AG04450 (cell line): ENCODE measurements at places on chromosomes 11 and 22.

GRCh38 chr11:82924522-82925224 is 23.1 kb downstream of the DDIAS start:
- DNase-seq = no peak

GRCh38 chr11:8314916-8315315 is 51.2 kb upstream of the LMO1 start:
- DNase-seq = no peak

GRCh38 chr11:123261345-123262106 is 66.5 kb upstream of the CLMP start:
- DNase-seq = no peak

GRCh38 chr22:22060200-22061084 is 77.9 kb upstream of the TOP3B start:
- no peak for DNase-seq

DNA sequence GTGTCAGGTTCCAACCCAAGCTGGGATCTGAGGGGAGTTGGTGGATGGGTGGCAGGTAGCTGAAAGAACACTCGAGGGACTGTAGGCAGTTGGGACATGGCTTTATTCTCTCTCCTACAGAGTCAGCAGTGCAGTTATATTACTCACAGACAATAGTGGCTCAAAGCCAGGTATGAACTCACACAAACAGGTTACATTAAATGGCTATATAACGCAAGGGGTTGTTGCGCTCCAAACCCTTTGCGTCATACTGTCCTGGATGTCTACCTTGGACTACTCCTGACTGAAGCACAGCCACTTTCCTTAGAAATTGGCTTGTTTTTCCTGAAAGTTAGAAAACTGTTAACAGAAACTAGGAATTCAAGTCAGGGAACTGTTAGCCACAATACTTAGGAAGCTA is 66.4 kb upstream of the OR4B1 start:
- DNase-seq = no peak

- DNase-seq = no peak
These were observed 69.2 kb downstream of the KIF18A start for GRCh38 chr11:28038775-28039174.

GRCh38 chr11:72102162-72102561 is 935 bp downstream of the LAMTOR1 start:
- DNase-seq = no peak

- no peak for DNase-seq
These were observed 23.4 kb upstream of the GRK3 start for GRCh38 chr22:25540908-25541660.

DNA sequence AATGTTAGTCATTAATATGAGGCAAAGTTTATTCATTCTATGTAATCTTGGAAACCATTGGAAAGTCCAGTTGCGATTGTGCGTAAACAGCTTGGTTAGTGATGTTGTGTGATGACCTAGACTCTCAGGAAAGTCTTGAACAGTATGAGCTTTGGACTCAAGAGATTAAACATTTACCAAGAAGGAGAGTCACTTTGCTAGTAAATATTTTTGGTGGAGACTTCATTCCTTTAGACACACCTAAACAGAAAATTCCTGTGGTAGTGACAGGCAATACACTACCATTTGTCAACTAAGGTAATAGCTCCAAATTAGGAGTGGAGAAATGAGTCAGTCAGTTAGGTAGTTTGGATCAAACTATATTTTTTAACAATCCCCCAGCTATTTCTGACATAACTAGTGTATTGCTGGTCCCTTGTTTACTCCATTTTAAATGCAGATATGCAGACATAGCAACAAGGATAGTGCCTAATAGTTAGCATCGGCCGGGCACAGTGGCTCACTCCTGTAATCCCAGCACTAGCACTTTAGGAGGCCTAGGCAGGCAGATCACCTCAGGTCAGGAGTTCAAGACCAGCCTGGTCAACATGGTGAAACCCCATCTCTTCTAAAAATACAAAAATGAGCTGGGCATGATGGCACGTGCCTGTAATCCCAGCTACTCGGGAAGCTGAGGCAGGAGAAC is 89.3 kb downstream of the ARHGAP42 start:
- peak; percentile 21 for DNase-seq

DNA sequence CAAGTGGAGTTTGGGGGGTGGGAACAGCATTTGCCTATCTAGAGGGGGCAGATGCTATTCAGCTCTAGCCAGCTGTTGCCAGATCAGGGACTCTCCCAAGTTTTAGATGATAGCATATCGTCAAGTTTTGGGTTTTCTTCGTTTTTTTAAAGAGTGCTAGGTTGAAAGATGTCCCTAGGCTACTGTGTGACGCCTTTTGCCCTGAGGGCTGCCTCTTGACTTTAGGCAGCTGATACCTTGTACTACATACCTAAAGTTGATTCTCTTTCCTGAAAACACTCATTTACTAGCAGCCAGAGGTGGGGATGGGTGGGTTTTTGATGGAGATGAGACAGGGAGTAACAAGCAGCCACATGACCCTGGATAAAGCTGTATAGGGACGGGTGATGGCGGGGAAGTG is 87.1 kb downstream of the ABTB2 start:
- DNase-seq = no peak

DNA sequence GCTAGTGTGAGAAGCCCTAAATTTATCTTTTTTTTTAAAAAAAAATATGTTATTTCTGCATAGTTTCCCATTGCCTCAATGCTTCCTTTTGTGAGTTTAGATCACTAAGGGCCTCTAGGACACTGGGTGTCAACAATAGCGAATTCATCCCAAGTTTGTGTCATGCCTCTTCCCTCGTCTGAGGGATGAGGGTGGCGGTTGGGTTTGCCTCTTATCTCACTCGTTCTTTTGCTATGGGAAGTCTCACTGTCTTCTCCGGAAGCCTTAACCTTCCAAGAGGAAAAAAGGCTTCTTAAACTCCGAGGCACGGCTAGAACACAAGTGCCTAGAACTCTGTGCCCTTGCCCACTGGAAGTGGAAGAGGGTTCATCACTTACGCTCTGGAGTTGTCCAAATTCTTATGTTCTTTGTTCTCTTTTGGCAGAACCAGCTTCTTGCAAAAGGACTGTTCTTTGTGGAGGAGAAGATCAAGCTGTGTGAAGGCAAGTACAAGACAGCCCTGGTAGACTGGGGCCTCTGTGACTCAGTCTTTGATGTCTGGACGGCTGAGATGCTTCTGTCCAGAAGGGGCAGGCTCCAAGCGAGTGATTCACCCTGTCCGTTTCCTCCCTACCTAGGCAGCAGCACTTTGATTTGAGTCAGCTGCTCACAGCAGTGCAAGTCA is 78.5 kb downstream of the TRAF6 start:
- peak; percentile 95 for DNase-seq

DNA sequence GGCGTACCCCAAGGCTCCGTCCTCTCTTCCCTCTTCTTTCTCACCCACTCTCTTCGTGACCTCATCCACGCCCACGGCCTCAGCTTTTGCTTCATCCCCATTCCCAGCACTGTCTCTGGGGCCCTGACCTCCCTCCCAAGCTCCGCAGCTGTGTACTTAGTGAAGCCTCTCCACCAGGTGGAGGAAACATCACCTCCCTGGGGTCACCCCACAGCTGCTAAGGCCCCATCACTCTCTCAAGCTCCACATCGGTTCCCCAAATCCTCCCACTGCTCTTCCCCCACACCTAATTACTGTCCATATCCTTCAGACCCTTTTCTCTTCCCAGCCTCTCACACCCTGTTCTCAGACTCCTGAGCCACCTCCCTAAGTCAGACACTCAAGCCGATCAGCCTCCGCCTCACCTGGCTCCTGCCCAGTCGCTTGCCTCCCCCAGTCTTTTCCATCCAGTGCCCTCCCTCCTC is 7.9 kb upstream of the SYT7 start:
- no peak for DNase-seq

- DNase-seq = no peak
These were observed 101.0 kb downstream of the AMOTL1 start for GRCh38 chr11:94869186-94869585.

DNA sequence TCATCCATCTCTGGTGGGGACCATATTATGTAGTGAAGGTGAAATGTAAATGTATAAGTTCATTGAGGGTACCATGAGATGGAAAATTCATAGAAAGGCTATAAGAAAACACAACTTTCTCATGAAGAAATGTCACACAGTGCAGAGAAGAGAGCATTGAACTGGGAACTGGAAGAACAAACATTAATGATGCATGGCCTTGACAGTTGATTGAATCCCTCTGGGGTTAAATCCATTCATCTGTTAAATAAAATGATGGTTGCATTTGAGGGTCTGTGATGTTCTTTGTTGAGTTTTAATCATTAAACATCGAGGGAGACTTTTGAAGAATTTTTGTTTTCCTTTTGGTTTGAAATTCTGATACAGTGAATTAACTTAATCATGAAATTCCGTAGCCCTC is 1401.4 kb downstream of the FAM181B start:
- DNase-seq = no peak

DNA sequence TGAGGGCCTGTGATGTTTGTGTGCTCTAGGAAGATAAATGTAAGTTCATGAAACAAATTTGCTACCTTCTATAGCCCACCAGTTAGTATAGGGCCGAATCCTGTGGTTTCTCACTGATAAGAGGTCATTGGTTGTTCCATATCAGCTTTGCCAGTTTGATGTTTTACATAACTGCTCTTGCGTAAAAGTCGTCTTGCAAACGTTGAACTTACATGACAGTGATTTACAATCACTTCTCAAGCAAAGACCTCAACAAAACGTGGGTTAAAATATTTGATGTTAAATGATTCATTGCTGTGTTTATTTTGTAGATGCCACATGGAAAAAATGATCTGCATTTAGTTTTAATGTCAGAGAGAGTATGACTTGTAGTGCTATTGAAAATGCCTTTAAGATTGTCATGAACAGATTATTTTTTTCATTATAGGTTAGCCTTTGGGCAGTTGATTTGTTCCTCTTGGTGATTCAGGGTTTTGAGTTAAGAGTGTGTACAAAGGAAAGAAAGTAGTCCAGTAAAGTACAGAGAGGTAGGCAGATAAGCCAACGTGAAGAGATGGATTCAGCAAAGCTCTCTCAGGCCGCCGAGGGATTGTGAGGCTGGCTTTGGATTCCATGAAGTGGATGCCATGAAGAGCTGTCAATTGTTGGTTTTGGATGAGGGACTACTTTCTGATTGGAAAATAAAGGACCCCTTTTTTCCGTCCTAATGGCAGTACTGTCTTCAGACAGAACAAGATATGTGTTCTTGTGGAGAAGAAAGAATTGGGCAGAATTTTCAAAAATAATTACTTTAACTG is 2.6 kb downstream of the EWSR1 start:
- DNase-seq = no peak

DNA sequence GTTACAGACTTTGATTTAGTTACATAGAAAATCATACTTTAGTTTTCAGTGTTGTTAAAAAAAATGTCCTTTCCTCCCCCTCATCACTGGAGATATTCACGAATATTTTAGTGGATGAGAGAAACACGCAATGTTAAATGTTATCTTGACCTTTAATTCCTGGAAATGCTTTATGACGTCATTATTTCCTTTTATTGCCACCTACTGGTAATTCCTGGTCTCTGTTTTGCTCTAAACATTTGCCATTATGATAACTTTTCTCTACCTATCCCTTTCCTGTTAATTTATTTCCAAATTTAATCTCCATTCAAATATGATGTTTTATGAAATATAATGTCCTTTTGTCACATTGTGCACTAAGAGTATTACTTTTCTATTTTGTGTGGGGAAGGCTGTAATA is 770.6 kb downstream of the FAM181B start:
- DNase-seq = no peak

DNA sequence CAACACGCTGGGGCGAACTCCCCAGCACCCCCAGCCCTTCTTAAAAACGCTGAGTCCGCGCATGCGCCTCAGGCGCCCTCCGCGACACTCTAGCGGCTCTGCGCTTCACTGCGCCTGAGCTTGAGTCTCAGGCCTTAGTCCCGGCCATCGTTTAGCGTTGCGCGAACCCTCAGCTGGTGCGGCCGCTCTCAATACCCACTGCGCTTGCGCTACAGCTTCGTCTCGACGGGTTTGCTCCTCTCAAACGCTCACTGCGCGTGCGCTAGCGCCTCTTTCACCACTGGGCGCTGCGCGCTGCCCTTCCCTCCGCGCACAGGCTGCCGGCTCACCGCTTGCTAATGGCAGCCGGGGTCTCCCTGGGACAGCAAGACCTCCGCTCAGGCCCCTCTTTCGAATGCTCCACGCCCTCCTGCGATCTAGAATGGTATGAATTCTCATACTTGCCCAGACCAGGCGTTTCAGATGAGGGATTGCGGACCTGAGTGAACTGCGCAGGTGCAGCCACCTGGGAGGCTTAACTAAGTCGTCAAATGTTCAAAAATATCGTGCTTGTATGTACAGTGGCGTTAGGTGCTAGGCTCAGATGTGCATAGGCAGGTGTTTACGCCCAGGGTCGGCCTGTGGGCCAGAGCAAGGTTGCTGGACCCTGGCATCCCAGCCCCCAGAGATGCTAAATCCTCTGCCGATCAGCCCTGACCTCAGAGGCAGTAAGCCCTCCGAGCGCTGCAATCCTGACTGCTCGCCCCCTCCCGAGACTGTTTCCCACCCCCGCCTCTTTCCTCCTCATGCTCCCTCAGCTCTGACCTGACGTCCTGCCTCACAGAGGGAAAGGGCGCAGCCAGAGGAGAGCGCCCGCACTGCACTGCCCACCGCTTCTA is at the start of gene SLC2A11:
SLC2A11 (plus strand) TSS at position 270 of the 878 bp plus-strand sequence; CDS start at position 395, 125 bp downstream.
- peak; percentile 92 for DNase-seq

DNA sequence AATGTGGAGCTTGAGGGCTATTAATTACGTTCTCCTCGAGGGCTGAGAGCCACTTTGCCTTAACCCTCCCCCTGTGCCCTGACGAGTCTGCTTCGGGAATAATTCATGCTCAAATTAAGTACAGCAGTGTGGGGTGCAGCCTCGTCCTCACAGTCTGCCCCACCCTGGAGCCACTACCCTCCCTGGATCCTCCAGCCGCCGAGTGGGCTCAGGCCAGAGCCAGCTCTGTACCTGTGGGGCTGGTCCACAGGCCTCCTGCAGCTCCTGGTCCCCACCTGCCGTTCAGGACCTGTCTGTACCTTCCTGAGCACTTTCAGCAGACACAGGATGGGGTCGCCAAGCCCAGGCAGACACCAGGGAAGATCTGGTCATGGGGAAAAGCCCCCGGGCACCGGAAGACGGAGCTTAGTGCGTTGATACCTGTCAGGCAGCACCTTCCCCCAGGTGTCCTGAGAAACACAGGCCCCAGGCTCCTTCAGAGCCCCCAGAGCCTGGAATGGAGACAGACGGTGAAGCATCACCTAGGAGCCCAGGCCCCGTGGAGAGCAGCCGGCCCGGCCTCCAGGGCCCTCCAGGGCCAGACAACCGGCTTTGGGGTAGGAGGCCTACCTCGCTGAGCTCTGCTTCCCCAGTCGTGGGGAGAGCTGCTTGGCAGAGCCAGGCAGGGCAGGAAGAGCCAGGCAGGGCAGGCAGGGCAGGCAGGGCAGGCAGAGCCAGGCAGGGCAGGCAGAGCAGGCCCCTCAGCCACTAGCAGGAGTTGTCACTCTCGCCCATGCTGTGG is 9.7 kb downstream of the TSPAN32 start:
- no peak for DNase-seq

- no peak for DNase-seq
These were observed 77.9 kb upstream of the ANO1 start for GRCh38 chr11:70000228-70000627.
